ENCODE measurements at places on chromosomes 2 and 18.

- DNase-seq, result no peak
These were observed 1288.0 kb upstream of the ZEB2 start for GRCh38 chr2:145807968-145808367.

DNA sequence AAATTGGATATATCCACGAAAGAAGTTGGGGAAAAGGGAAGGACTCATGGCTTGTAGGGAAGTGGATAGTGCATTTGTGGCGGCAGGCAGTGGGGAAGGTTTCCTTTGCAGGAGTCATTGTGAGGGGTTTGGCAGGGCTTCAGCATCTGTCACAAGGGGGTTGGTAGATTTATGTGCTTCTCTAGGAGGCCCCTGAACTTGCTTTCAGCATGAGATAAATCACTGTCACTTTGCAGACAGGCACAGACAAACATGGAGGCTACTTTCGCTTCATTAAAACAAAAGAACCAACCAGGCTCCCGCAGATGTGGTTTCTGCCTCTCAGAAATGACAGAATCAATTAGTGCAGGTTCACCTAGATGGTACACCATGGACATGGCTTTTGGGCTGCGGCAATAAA is 340.7 kb downstream of the TGIF1 start:
- DNase-seq, result no peak

DNA sequence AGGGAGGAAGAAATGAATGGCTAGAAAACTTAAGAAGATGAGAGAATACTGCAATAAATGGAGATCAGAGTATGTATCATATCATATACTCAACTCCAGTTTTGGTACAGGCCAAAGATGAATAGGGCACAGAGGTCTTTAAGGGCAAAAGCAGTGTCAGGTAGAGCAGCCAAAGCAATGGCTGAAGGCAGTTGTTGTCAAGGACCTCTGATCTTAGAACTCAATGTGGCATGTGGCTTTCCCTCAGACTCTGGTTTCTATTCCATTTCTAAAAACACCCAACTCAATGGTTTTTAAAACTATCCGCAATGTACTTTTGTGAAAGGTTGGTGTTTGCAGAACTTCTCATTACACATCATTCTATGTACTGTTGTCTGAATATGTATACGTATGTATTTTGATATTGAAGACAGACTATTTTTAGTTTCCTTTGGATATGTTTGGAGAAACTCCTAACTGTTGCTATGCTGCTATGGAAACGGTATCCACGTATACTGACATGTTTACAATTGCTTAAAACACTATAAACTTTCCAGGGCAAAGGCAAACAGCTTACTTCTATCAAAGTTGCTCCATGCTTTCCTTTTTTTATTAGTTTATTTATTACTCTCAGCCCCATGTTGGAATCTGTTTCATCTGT is 58.1 kb upstream of the PELI1 start:
- no peak for DNase-seq

- DNase-seq, result no peak
These were observed 366.1 kb downstream of the EN1 start for GRCh38 chr2:118481299-118481698.

- DNase-seq, result no peak
These were observed 4.1 kb upstream of the SLC4A5 start for GRCh38 chr2:74347303-74347702.

DNA sequence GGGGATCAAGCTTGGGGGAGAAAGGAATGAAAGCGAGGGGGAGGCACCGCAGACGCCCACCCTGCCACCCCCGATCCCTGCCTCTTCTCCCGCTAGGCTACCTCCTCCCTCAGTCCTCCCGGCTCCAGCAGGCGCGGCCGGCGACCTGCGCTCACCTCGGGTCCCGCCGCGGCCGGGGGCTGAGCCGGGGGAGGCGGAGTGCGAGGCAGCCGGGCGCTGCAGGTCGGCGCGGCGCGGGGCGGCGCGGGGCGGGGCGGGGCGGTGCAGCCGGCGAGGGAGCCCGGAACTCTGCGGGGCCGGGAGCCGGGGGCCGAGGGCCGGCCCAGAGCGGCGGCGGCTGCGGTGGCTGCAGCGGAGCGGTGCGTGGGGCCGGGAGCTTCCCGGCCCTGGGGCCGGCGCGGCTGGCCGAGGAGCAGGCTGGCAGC is 477 bp downstream of the ACVR1 start:
- DNase-seq, result peak; percentile 23

GRCh38 chr2:120678251-120678650 is 57.4 kb upstream of the GLI2 start:
- no peak for DNase-seq

- no peak for DNase-seq
These were observed 369.1 kb downstream of the SETBP1 start for GRCh38 chr18:45049578-45050319.

DNA sequence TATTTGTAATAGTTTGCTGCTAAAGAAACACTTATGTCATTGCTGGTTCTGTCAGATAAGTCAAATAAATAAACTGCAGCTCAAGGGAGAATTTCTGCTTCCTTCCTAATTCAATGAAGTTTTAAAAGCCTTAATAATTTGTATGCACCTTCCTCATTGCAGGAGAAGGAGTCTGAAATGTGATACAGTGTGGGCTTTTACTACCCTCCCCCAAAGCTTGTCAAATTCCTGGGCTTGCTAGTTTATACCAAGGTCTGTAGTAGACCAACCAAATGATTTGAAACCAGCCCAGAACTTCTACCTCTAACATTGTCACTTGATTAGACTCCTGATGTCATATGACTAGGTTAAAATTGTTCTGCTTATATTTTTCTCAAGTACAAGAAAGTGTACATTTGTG is 131.8 kb downstream of the DTNA start:
- no peak for DNase-seq

- no peak for DNase-seq
These were observed 352.8 kb downstream of the RNF144A start for GRCh38 chr2:7270011-7270431.

GRCh38 chr2:3368261-3368722 is 9.3 kb downstream of the EIPR1 start:
- no peak for DNase-seq

GRCh38 chr2:60351802-60352201 is 201.7 kb downstream of the BCL11A start:
- DNase-seq, result no peak

GRCh38 chr2:239578381-239578780 is 177.6 kb upstream of the HDAC4 start:
- no peak for DNase-seq

DNA sequence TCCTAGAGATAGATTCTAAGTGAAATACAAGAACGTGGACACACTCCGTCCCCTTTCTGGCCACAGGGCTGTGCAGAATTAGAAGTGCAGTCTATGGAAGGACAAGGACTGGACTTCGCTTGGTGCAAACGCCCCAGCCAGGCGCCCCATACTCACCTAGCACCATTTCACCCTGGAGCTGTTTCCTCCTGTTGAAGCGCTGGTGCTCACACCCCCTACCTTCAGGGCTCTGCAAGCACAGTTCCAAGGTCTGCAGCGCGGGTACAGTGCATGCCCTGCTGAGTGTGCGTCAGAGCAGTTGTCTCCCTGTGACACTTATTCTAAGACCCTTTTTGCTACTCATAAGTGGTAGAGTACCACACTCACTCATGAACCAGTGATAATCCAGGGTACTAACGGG is 3.0 kb downstream of the HPCAL1 start:
- peak; percentile 49 for DNase-seq

- DNase-seq, result no peak
These were observed 890.2 kb upstream of the ZEB2 start for GRCh38 chr2:145410086-145410485.

- DNase-seq, result no peak
These were observed 136.2 kb downstream of the FMNL2 start for GRCh38 chr2:152470861-152471854.

- DNase-seq, result no peak
These were observed 26.1 kb downstream of the ADCY3 start for GRCh38 chr2:24893934-24894333.

DNA sequence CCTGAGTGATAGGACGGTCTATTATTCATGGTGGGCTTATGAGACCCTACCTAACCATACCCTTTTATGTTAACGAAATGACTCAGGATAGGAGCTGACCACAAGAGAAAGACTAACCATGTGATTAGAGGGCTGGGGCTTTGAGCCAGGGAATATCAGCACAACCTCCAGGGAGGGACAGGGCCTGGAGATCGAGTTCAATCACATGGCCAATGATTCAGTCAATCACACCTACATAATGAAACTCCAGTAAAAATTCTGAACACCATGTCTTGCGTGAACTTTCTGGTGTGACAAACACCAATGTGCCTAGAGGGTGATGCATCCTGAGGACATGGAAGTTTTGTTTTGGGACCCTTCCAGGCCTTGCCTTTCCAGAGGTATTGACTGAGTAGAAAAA is 2.2 kb upstream of the TEX51 start:
- no peak for DNase-seq

DNA sequence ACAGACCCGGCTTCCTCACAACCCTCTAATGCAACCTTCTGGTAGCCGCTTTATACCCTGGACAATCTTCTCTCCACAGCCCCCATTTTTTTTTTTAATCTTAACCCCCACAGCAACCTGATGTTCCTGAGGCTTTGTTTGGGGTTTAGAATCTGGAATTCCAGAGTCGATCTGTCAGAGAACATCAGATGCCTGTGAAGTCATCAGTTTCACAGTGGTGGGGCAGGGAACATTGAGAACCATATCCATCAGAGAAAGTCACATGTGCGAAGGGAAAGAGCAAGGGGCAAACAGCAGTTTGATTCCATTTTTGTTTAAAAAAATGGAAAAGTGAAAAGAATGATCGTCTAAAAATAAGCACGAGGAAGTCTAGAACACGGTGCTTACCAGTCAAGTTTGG is 20.6 kb downstream of the NPAS2 start:
- DNase-seq, result no peak

DNA sequence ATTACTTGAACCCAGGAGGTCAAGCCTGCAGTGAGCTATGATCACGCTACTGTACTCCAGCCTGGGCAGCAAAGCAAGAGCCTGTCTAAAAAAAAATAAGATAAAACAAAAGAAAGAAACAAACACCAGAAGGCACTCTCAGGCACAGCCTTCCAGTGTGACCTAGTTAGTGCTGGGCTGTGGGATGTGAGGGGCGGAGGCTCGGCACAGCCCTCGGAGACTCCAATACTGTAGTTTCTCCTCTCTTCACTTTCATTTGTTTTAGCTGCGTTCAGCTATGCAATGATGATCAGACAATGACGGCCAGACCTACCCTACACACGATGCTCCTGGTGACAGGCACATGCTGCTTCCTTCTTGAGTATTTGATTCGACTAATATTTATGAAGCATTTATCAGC is 127.7 kb downstream of the SOCS6 start:
- no peak for DNase-seq

- no peak for DNase-seq
These were observed 207.7 kb upstream of the CRIM1 start for GRCh38 chr2:36147670-36148390.

DNA sequence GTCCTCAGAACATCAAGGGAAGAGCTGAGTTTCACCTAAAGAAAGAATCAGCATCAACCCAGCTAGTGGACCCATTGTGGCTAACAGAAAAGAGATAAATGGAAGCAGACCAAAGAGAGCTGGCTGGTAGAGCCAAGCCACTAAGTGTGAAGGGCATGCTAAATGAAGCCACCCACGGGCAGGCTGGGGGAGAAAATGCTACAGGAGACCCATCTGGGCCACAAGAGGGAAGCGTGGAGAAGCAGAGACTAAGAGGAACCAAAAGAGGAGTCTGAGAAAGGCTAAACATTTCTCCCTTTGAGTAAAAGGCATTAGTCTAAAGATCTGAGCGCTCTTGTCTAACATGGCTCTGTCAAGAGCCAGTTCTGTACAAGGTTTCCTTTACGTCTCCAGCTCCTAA is 15.8 kb downstream of the CWC22 start:
- no peak for DNase-seq

DNA sequence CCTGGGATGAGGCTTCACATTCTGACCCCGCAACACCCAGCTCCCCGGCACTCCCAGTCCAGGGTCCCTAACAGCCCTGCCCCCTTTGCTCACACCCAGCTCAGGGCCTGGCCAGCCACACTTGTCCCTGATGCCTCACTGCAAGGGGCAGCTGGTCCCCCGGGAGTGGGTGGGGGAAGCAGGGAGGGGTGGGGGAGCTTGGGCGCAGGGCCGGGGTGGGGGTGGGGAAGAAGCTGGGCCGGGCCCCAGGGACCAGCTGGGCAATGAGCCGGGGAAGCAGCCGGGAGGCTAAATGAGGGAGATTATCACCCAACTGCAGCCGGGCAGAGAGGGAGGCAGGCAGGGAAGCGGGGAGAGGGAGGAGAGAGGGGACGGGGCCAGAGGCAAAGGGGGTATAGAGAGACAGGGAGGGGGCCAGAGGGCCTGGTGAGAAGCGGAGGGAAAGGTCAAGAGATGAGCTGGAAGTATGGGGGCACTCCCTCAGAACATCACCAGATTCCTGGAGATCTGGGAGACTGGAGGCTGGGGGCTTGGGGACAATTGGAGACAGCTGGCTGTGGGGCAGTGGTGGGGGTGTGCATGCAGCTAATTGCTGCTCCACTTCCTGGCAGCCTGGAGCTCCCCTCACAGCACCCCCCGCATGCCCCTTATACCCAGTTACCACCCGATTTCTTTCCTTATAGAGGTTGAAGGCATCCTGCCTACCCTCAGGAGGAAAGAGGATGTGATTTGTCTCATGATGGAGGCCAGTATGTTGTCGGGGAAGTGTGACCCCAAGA is 2.5 kb upstream of the ASIC4 start:
- no peak for DNase-seq

- DNase-seq, result no peak
These were observed 171.8 kb downstream of the CYRIA start for GRCh38 chr2:16493788-16494187.

DNA sequence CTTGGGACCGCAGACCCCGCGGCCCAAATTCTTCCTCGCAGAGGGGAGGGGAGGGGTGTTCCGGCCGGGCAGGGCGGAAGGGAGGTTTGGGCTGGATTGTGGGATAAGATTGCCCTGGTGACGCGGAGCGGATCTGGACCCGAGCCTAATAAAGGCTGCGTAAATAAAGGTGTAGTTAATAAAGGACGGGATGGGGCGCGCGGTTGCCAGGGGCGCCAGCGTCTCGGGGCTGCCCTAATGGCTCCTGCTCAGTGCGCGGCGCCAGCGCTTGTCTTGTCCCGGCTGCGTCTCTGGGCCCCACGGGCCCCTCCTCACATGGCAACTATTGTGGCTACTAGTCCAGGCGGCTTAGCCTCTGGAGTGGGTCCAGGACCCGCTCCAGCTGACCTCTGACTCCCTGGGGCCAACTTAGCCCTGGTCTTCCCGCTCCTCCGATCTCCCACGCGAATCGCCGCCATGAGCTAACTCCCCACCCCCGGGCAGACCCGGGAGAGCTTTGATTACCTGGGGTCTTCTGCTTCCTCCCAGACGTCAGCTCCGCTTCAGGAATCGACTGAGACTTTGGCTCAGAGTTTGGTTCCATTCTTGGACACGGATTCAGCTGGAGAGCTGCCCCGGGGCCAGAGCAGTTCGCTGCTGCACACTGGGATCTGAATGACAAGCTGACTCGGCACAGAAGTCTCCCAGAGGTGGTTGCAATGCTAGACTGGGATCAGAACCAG is 36.5 kb downstream of the SLC25A52 start:
- no peak for DNase-seq
